ENCODE measurements at places on chromosomes 3 and 15.

GRCh38 chr3:190972840-190973270 lies 110.4 kb upstream of the GMNC start:
- DNase-seq = no peak

DNA sequence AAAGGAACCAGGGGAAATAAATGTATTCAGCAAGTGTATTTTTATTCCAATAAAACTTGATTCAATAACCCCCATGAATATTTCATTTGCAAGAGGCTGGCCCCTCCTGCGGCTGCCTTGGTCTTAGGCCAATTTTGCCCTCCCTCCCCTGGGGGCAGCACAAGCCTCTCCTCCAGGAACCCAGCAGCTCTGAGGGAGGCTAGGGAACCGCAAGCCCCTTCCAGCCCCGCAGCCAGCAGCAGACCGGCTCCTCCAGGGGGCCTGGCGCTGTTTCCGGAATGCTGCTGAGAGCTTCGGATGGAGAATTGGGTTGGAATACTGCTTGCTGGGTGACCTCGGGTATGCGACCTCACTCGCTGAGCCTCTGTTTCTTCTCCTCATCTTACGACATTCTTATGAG lies 150.1 kb downstream of the RAB11A start:
- DNase-seq = no peak

DNA sequence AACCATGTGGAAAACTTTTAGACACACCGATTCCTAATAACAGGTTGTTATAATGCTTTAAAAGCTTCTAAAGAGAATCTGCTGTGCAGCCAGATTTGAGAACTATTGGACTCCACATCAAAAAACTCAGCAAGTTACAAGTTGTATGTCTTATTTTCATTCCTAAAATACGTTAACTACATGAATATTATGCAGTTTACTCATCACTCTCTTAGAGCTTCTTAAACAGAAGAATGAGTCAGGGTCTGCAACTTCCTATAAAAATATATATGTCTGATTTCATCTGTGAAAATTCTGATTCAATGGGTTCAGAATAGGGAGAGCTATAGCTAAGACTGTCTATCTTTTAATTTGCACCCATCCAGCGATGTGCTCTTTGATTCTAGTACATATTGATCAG lies 244.2 kb upstream of the EPHA3 start:
- DNase-seq = no peak

GRCh38 chr3:11459186-11459824 lies 184.4 kb downstream of the VGLL4 start:
- DNase-seq = no peak

DNA sequence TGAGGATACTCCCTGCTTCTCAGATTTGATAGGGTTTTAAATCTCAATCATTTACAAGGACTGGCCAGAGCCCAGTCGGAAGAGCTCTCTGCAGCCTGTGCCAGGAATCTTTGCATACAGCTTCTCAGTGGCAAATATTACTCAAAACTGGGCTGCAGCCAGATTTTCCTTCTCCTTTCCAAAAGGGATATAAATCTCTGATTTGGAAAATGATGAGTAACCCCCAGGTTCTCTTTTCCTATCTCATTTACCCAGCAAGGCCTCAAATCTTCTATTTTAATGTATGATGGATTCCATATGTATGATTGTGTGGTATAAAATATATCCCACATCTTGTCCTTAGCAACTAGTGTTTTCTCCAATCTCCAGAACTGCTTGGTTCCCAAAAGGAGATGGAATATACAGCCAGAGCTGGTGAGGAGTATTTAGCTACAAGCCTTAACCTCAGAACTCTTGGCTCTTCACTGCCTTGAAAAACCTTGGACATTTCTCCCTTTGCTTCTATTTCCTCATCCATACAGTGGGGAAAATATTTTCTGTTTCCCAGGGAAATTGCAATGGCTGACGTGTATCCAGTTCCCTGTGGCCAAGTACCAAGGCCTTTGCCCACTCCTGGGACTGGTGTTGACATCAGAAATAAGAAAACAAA lies 114.4 kb downstream of the ATG7 start:
- no peak for DNase-seq

DNA sequence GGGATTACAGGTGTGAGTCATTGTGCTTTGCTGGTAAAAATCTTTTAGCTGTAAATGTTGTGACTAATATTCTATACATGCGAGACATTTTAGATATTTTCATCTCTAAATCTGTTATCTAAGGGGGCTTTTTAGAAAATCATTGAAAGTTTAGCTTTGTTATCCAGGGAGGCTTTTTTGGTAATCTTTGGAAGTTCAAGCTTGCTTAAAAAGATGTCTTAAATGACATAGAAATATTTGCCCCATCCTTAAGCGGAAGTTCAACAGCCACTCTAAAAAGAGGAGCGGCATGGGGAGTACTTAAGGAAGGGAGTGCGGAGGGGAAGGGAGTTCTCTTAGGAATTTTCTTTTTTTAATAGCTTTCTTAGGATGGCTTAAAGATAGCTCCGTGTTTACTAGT lies 26.1 kb downstream of the DNAJC13 start:
- DNase-seq = no peak

DNA sequence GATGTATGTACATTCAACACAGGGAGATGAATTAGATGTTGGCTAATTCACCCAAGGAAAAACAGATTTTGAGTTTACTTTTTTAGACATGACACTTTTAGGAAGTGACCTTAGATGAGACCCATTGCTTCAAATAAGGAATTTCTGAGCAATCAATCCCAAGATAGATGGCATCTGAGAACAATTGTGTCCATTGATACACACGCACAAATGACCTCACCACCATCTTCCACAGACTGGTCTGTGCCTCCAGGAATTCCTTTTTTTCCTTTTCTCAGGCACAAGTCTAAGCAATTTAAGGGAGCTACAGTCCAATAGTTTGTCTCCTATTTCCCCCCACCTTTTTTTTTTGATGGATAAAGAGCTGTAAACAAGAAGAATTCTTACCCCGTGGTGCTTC lies 265.3 kb downstream of the TBL1XR1 start:
- no peak for DNase-seq

DNA sequence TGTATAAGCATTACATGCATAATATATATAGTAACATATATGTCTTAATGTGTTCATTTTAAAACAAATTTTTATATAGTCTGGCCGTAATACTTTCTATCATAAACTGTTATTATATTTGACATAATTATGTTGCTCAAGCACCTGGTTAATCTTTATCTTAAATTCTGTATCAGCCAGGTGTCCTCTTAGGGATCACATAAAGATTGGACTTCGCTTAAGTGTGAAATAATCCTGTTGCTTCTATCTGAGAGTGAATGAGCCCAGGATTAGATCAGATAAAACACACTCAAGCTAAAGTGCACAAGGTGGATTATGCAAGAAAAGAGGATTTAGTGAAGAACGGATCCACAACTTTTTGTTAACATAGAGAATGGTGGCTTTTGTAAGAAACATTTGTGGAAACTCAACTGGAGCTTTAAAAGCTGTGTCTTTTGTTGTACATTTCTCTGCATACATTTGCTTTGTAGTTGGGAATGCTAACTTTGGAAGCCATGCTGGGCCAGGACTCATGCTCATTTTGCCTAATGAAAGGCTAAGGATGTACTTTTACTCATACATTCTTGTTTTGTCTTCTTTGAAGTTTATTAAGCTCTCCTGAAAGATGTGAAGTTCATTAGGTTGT lies 437.8 kb downstream of the ZIC1 start:
- DNase-seq = no peak

DNA sequence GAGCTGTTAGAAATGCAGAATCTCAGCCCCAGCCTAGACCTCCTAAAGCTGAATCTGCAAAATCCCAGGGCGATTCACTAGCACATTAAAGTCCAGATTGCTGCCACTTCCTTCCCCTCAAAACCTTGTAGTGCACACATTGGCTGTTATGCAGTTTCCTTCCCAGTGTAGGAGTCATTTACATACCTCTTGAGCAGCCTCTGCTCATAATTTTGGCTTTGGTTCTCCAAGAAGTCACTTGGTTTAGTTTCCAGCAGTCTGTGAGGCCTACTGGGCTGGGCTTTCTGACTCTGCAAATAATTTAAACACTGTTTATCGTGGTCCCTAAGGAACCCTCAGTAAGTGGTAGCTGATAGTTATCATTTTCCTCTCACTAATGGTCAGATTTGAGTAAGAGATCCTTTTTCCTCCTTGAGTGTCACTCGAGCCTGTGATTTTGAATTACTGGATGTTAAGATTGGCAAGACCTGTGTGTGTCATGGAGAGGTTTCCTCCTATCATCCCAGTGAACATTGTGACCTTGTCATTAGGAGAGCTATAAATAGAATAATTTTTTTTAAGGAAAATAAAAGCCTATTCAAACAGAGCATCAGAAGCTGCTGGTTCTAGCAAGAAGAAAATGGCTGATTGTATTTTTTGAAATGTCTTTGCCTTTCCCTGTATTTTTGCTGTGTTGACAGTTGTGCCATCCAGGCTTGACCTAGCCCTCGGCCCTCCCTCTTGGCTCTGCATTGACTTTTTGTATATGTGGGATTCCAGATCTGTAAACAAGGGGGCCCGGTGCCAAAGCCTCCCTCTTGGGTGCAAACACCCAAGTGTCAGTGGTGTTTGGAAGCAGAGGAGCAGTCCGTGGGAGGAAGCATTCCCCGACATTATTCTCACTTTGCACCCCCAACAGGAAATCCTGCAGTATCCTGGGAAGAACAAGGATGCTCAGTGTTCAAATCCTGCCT lies 134.8 kb upstream of the ANKRD28 start:
- no peak for DNase-seq
